Pancreas (tissue), 10 donors: ENCODE measurements at places on chromosomes 12 and 14.

- DNase-seq = no peak
These were observed 13.4 kb downstream of the GPRC5D start for GRCh38 chr12:12938541-12938940.

- no peak for DNase-seq
These were observed 4.0 kb downstream of the STON2 start for GRCh38 chr14:81396113-81396512.

GRCh38 chr12:65800937-65801336, 23.3 kb upstream of the HMGA2 start:
- no peak for DNase-seq

DNA sequence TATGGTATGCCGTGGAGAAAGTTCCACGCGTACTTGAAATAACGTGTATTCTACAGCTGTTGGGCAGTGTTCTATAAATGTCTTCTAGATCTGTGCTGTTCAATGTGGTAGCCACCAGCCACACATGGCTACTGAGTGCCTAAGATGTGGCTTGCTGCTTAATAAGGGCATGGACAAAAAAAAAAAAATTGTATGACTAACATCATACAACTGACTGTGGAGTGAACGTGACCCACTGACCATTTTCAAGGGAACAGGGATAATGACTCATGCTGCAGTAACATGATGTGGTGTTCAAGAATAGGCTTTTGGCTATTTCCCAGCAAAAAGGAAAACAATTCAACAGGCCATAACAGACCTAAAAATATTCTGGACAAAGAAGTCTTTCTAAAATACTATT, 13.0 kb downstream of the ATG14 start:
- no peak for DNase-seq

- no peak for DNase-seq
These were observed 3.3 kb upstream of the HOXC8 start for GRCh38 chr12:54005531-54005852.

DNA sequence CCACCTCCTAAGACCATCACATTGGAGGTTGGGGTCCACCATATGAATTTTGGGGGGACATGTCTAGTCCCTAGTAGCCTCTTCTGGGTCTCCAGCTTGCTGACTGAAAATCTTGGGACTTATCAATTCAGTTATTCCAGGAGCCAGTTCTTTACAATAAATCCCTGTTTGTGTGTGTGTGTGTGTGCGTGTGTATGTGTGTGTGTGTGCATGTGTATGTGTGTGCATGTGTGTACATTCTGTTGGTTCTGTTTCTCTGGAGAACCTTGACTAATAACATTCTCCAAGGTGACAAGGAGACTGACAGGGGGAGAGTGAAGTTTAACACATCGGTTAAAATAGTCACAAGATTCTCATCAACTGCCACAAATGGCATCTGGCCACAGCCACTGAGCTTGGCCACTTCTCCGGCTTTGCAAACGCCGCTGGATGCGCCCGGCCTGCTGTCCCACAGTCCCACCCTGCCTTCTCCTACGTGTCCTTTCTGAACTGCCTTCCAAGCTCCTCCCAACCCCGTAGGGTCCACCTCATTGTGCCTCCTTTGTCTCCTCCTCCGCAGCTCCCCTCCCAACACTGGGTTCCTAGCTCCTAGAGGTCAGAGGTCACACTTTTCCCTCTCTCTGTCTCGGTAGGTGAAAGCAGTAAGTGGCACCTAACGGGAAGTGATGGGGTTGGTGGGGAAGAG, 88.1 kb upstream of the DIO3 start:
- DNase-seq = no peak

DNA sequence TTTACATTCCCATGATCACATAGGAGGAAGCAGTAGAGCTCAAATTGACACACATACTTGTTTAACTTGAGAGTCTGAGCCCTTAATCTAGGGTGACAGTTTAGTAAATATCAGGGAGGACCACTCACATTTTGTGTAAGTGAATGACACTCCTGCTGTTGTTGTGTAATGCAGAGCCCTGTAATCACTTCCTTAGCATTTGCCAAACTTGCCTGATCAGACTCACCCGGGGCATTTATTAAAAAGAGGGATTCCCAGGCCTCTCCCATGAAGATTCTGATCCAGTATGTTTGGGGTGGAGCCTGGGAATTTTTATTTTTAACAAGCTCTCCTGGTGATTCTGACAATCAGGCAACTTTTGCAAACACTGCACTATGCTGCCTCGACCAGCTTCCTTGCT, 119.6 kb downstream of the NUAK1 start:
- DNase-seq = no peak

DNA sequence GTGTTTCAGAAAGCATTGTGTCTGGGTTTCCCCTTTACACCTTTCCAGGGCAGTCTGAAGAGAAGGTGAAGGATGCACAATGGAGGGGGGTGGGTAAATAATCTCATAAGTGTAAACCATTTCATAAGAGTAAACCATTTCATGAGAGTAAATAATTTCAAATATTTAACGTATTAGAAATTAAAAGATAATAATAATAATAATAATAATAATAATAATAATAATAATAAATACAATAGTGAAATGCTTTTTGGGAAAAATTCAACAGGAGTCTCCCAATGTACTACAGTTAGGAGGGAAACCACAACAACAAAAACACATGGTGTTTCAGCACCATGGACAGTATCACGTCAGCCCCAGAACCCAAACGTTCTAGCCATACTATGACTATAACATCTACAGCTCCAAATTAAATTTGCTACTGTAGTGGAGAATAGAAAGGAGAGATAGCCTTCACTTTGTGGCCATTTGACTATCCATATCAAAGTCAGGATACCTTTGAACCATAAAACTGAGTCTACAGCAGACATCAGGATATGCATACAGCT, 691.8 kb downstream of the BCL11B start:
- no peak for DNase-seq

GRCh38 chr14:45715946-45716345, 462.9 kb upstream of the MIS18BP1 start:
- DNase-seq = no peak

DNA sequence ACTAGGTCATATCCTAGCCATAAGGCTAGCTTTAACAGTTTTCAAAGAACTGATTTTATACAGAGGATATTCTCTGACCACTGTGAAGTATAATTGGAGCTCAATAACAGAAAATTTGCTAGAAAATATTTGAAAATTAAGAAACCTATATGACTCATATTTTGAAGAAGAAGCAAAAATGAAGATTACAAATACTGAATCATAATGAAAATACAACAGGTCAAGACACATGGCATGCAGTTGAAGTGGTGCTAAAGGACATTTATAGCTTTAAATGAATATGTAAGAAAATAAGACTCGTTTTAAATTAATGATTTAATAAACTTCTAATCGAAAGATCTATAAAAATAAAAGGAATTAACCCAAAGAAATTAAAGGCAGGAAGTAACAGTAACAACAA, 1234.6 kb downstream of the SLC16A7 start:
- no peak for DNase-seq

GRCh38 chr14:97306133-97306759, 509.1 kb downstream of the VRK1 start:
- DNase-seq = no peak

DNA sequence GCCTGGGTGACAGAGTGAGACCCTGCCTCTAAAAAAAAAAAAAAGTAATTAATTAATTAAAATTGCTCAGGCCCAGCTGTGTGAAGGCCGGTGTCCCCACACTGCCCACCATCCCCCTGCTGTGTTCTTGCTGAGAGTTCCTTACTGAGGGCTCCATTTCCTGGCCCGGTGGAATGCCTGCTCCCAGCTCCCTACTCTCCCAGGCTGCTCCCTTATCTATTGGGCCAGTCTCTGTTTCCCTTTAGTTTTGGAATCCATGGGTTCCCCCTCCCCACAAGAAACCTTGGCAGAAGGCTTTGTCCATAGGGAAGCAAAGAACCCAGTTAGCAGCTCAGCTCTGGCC, 19.0 kb downstream of the MLXIP start:
- no peak for DNase-seq
